ENCODE measurements at places on chromosomes 16 and 17.

GRCh38 chr16:4754865-4755264 lies 12.1 kb downstream of the ZNF500 start:
- no peak for DNase-seq

DNA sequence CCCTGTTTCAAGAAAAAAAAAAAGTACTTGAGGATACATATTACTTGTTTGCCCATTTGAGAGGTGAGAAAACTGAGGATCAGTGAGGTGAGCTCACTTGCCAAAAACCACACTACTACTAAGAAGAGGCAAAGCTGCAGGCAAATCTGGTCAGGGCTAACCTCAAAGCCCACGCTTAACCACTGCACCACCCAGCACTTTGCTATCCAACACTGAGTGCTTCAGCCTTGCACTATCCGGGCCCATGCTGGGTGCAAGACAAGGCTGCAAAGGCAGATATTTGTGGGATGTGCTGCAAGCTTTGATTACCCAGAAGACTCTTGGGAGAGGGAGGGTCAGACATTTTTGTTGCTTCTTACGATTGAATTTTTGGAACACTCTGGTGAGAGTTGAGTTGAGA lies 23.6 kb upstream of the NLRP1 start:
- DNase-seq: no peak

DNA sequence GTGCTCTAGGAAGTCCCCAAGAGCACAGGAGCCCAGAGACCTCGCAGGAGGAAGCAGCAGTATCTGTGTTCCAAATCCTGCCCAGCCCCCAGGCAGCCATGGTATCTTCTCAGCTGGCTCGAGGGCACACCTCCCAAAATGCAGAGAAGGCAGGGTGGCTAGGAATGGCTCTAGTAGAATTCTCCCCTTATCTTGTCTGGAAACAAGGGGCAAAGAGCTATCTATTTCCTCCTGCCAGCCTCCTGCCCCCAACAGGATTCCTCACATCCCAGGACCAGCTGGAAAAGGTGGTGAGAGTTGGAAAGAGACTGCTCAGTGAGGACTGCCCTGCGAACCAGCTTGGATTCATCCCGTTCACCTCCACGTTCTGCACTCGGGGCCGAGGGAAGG lies 8.6 kb upstream of the TSPOAP1 start:
- no peak for DNase-seq

DNA sequence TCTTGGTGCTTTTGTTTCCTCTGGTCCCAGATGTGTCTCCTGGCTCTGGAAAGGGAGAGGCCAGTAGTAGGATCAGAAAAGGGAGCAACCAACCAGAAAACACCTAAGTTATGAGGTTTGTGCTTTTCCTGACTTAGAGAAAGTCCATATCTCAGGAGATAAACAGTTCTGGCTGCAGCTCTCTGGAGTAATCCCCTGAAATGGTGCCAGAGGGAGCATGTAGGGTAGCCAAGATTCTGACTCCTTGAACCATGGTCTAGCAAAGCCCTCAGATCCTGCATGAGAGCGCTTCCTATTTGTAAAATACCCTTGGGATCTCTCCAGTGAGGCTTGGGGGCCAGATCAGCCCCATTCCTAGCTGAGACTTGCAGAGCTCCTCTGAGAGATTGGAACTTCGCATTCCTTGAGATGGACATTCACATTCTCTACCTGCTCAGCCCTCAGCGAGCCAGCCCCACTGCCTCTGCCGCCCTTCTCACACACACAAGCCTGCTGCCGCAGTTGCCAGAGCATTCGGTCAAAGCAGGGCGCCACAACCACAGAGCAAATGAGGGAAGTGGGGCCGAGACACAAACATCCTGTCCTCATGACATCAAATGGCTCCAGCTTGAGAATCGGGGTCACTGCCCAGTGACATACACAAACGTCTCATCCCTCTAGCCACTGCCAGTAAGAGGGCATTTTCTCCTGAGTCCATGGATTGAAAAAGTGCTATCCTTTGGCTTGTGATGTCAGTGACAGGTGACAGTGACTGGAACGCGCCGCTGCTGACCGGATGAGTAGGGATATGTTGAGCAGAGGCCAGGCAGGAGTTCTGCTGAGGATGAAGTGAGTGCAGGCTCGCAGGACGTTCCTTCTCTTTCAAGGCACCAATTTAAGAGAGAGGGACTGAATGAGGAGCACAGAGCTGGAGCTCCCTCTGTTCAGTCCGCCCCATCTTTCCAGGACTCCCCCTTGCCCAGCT lies 5.0 kb downstream of the ABHD15 start:
- DNase-seq: no peak

DNA sequence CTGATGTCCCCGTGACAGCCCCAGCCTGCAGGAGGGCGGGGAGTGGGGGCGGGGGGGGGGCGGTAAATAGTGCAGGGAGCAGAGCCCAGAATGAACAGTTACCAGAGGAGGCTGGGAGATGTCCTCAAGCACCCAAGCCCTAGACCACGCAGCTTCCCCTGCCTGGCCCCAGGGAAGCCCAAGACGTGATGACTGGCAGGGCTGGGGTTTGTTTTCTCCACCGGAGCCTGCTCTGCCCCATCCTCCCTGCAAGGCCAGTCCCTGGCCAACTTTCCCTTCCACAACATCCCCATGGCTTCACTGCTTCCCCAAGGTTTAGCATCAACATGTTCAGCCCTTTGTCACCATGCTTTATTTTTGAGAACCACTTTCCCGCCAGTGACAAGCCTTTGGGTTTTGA lies 1.4 kb upstream of the BEAN1 start:
- no peak for DNase-seq

DNA sequence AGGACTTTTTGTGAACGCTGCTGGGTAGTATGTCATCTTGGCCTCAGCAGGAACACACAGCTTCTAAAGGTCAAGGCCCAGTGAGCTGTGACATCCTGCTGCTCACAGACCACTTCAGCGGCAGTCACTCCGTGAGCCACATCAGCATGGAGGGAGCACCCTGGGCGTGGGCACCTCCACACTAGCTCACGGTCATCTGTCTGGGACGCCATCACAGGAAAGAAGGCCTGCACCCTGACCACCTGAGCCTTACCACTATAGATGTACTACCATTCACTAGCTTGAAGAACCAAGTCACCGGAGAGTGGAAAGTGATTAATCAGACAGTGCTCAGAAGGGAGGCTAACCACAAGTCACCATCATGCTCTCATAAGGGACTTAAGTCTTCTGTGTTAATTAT lies 3.3 kb downstream of the AXIN1 start:
- no peak for DNase-seq

DNA sequence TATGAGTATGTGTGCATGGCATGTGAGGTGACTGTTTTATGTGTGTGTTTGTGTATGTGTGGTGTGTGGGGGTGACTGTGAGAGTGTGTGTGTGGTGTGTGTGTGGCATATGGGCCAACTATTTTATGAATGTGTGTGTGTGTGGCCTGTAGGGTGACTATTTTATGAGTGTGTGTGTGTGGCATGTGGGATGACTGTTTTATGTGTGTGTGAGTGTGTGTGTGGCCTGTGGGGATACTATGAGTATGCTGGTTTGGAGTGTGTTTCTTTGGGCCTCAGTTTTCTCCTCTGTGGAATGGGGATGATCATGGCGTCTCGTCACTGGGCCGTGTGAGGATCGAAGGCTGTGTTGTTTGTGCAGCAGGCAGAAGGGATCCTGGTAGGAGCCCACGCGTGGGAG lies 152.1 kb upstream of the PLCG2 start:
- DNase-seq: no peak

GRCh38 chr16:73214825-73215677 lies 167.1 kb upstream of the ZFHX3 start:
- DNase-seq: no peak

DNA sequence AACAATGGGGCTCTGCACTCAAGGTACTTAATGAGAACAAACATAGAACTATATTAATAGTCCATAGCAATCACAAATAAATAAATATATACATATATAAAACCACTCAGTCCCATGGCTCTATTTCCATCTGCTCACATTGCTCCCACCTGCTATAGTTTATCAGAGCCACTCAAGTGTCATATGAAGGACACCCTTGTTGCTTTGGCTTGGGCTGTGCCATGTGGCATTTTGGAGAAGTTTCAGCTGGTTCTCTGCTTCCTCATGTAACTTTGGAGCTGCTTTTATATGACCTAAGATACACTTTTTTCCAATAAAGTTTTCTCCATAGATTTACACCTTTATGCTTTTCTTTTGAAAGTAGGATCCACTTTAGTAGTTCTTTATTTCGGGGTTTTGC lies 126.4 kb downstream of the KCNJ2 start:
- DNase-seq: no peak

GRCh38 chr17:75570772-75571171 lies 16.8 kb upstream of the MYO15B start:
- DNase-seq: no peak

GRCh38 chr17:74146196-74146595 lies 57.3 kb upstream of the RPL38 start:
- no peak for DNase-seq

DNA sequence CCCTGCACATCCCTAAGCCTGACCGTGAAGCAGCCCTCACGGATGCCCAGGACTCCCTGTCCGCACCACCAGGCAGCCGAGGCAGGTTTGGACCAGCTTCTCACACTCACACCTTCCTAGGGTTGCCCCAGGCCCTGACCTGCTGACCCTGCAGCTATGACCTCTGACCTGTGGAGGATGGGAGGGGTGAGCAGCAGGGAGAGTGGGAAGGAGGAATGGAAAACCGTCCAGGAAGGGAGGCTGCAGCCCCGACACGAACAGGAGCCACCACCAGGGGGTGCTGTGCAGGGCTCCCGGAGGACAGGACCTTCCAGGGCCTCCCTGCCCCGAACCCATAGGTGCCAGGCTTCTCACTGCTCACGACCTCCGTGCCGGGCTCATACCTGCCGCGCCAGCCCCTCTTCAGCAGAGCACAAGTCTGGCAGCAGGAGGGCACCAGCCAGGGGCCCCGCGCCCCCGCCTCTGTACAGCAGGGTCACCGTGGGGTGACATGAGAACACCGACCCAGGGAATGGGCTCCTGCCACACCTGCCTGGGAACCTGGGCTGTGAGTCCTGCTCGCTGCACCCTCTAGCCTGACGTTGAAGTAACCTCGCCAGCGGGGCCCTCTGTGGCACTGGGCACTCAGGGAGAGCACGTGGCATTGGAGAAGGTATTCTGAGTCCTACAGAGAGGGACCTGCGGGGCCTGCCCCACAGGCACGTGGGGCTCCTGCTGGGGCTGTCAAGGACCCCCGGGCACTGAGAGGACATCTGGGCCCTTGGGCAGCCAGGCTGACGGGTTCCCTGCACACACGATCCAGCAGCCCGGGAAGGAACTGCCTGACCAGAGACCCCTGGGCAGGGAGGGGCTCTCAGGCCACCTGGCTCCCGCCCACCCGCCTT lies 37.6 kb downstream of the CTU2 start:
- DNase-seq: no peak

DNA sequence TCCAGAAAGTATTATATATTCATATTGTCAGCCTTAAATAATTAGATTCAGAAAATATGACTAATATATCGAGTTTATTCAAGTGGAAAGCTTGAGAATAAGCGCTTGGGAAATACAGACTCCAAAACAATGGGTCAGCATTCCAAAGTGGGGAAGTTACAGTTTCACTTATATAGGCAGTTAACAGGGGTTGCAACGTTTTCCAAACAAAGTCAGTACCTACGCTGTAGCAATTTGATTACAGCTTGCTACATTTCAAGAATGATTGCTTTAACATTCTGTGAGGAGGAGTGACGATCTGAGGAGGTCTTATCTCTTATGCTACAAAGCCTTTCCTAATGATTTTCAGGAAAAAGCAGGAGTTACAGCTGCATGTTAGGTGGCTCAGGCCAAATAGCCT lies 34.2 kb upstream of the HS3ST3A1 start:
- DNase-seq: no peak

GRCh38 chr16:75035410-75035968 lies 36.7 kb downstream of the ZNRF1 start:
- DNase-seq: no peak

- no peak for DNase-seq
Measured at GRCh38 chr17:65523853-65524664, 37.4 kb downstream of the AXIN2 start.

DNA sequence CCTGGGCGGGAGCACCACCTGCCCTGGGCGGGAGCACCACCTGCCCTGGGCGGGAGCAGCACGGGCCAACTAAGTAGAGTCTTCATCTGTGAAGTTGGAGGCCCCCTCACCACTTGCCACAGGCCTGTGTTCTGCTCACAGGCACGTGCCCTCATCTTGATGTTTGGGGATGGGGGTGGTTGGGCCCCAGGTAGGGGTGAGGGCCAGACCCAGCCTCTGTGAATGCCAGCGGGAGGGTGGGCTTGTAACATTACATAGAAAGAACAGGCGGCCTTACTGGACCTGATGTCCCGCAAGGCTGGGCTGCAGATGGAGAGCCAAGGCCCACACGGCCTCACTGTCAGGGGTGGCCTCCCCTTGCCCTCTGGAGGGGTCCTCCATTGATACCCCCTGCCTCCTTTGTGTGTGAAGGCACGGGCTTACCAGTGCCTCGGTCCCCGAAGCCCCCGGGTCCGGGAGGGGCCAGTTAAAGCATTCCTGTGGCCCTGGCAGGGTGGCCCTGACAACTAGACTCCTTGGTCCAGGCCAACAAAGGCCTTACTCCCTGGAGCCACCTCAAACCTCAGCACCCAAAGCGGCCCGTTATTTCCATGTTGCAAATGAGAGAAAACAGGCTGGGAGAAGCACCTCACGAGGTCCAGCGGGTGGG lies 1.1 kb upstream of the SLC16A3 start:
- no peak for DNase-seq

DNA sequence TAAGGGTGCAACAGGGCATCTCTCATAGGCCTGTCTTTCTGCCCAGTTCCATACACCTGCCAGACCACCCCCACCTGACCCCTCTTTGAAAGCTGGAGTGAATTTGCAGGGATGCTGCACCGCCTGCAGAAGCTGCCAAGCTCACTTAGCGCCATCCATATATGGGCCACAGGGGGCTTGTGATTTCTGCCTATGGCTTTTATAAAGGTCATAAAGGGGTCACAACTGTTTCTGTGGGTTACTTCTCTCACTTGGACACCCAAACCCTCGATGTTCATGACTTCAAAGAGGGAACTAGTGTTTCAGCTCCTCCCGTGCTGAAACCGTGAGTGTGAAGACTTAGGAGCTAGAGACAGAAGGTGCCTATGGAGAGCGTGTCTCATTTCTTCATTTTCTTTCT lies 23.9 kb upstream of the MEAK7 start:
- no peak for DNase-seq

Data from NCI-H187 (cell line).